ENCODE measurements at places on chromosomes 16 and 17.

DNA sequence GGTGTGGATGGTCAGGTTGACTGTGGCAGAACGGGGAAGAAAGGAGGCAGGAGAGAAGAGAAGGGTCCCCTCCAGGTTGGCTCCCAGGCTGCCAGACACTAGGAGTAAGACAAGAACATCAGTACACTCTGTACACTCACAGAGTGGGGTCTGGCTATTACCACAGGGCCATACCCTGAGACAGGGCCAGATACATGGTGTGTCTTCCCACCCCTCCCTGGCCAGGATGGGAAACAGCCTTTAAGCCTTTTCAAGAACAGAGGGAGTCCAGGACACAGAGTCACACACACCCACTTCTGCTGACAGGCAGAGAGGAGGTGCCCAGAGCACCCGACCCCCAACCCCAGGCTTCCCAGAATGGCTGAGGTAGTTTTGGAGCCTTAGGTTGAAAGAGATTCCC lies 99.4 kb downstream of the LITAF start:
- DNase-seq, result no peak

DNA sequence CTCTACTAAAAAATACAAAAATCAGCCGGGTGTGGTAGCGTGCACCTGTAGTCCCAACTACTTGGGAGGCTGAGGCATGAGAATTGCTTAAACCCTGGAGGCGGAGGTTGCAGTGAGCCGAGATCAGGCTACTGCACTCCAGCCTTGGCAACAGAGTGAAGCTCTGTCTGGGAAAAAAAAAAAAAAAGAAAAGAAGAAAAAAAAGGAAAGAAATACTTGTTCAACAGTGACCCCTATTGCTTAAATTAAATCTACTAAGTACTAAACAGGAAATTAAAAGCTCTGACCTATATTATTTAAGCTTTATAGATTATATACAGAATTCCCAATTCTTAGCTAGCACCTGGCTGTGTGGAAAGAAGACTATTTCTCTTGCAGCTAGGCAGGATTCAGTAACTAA lies 48.9 kb downstream of the FBXL20 start:
- no peak for DNase-seq

DNA sequence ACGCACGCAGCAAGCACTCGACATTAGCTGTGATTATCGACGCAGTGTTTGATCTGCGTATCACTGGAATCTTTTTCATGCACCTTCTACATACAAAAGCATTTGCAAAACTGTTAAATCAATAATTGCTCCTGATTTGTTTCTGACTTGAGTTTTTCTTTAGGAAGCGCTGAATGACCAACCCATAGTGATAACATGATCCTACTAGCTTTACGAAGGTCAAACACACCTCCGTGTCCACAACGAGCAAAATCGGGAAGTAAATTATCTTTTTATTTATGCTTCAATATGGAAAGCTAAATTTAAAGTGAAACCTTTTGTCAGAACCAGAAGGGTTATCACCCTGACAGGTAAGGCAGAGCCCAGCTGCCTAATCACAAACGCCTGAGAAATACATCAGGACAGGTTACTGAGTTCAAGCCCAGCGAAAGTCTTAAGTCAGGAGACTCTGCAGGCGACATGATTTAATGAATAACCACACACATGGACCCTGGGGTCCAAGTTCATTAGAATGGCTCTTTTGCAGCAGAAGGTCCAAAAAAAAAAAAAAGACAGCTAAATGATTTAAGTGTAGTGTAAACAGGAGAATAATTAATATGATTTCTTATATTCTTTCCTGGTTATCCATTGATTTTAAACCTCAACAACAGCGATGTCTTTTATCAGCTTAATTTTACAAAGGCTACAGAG lies 104.2 kb downstream of the ADCY9 start:
- DNase-seq, result no peak

- DNase-seq, result no peak
Observed at GRCh38 chr16:13435873-13436474, 484.0 kb upstream of the ERCC4 start.

DNA sequence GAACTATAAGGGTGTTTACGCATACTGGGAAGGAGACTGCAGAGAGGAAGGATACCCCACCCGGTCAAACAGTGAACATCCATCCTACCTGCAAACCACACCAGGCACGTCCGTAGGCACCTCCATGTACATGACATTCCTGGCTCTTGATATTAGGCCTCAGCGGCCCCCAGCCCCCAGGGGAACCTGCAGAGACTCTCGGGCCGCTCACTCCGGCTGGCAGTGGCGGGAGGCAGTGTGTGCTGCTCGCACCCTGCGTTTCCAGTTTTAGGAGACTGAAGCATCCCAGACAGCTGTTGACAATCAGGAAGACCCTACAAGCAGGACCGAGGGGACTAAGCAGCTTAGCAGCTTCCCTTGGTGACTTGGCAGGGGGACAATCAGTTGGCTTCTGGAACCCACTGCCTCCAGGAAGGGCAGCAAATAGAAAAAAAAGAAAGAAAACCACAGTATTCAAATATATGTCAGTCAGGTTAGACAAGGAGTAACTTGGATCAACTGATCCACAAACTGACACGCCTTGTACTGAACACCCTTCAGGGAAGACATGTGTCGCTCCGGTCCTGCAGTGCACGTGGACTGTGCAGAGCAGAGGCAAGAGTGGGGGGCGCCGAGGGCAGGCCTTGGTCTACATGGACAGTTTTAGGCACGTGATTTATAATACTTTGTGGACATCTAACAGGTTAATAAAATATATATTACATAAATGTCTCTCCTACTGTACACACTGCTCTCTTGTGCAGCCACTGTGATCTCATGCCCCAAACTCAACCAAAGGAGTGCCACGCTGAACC lies 29.9 kb upstream of the CLEC18B start:
- no peak for DNase-seq
